ENCODE measurements at places on chromosomes 5 and 9. TPM values are rescaled to one million over a fixed set of nuclear protein-coding genes. Genes with fewer than 3 reads are reported as not detected.

- H3K27me3 ChIP-seq, result peaks cover 19% of the 10 kb centered on the region
- H3K4me3 ChIP-seq, result no peak overlapping the region
- peaks cover 14% of the 10 kb centered on the region for H3K4me1 ChIP-seq
These were observed 30.9 kb downstream of the KCTD16 start for GRCh38 chr5:144201588-144201987.

Gene EPB41L4A
- total RNA-seq, result 13.4 TPM

GRCh38 chr9:27468000-27468399 is 56.1 kb upstream of the IFNK start:
- H3K4me1 ChIP-seq, result no peaks in the 10 kb centered on the region
- H3K36me3 ChIP-seq, result no peaks in the 10 kb centered on the region
- no peaks in the 10 kb centered on the region for H3K27me3 ChIP-seq
- no peak overlapping the region for H3K4me3 ChIP-seq
- no peak overlapping the region for H3K27ac ChIP-seq

Gene HACD4
- total RNA-seq, result 2.4 TPM

- peak overlapping the region; percentile 86 for H3K4me3 ChIP-seq
- H3K36me3 ChIP-seq, result no peaks in the 10 kb centered on the region
- no peak for DNase-seq
- peaks cover 17% of the 10 kb centered on the region for H3K4me1 ChIP-seq
These were observed 3.3 kb downstream of the LTC4S start for GRCh38 chr5:179796877-179797608.

DNA sequence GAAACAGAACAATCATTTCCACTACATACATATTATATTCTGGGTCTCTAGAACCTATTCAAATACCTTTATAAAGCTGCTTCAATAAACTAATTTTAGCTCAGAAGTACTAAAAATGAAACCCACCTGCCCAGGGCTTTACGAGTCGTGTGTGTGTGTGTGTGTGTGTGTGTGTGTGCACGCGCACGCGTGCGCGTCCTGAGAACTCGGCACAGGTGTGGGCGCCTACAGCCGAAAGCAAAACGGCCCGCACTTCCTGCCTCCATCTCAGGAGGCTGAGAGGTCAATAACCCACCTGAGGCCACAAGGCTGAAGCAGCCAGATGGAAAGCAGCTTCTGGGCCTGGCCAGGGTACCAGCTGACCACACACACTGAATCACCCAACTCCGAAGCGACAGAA is 3.0 kb downstream of the CLPTM1L start:
- H3K27ac ChIP-seq, result no peak overlapping the region
- H3K27me3 ChIP-seq, result no peaks in the 10 kb centered on the region
- peaks cover 45% of the 10 kb centered on the region for H3K36me3 ChIP-seq
- no peak overlapping the region for H3K4me3 ChIP-seq
- H3K4me1 ChIP-seq, result peaks cover 18% of the 10 kb centered on the region

Gene KIF12
- not detected for total RNA-seq

DNA sequence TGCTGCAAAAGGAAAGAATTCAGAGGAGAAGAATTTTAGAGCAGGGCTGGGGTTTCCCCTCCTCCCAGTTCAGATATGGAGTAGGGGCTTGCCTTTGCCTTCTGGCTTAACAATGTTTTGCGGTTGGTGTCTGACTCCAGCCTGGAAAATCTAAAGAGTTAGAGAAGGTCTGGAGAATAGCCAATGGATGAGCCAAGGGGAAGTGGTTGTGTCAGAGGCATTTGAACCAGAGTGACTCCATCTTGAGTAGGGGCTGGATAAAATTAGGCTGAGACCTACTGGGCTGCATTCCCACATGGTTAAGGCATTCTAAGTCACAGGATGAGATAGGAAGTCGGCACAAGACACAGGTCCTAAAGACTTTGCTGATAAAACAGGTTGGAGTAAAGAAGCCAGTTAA is 133.7 kb downstream of the DIRAS2 start:
- H3K4me3 ChIP-seq, result no peak overlapping the region
- H3K27me3 ChIP-seq, result no peaks in the 10 kb centered on the region
- no peaks in the 10 kb centered on the region for H3K36me3 ChIP-seq
- H3K27ac ChIP-seq, result no peak overlapping the region
- peaks cover 18% of the 10 kb centered on the region for H3K4me1 ChIP-seq

DNA sequence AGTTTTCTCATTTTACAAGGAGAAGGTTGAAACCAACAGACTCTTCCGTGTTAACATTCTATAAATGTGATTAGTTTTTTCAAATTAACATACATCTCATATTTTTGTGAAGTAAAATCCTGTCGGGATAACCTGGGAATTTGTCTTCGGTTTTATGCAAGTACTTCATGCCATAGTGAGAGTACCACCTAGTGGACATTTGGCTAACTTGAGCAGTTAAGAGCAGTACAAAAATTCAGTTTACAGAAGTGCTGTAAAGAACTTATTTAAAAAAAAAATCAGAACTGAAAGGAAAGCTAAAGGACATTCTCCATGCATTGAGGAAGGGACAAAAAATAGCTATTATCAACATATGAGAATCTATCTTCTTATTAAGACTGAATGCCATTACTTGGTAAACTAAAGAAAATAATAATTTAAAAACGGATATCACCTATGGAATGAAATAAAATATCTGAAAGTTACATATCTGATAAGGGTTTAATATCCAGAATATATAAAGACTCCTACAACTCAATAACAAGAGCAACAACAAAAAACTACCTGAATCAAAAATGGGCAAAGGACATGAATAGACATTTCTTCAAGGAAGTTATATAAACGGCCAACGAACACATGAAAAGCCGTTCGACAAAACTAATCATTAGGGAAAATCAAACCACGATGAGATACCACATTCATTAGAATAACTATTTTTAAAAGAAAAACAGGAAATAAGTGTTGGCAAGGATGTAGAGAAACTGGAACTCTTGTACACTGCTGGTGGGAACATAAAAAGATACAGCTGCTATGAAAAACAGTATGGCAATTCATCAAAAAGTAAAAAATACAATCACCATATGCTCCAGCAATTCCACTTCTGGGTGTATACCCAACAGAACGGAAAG is 117.0 kb upstream of the GNA14 start:
- no peaks in the 10 kb centered on the region for H3K4me1 ChIP-seq
- H3K36me3 ChIP-seq, result no peaks in the 10 kb centered on the region
- H3K27ac ChIP-seq, result no peak overlapping the region
- no peak for DNase-seq
- H3K27me3 ChIP-seq, result no peaks in the 10 kb centered on the region
- H3K4me3 ChIP-seq, result no peak overlapping the region

- H3K27me3 ChIP-seq, result no peaks in the 10 kb centered on the region
- H3K36me3 ChIP-seq, result peaks cover 5% of the 10 kb centered on the region
- peak overlapping the region; percentile 38 for H3K27ac ChIP-seq
- H3K4me1 ChIP-seq, result peaks cover 32% of the 10 kb centered on the region
- DNase-seq, result peak; percentile 59
These were observed 47.2 kb downstream of the GPBP1 start for GRCh38 chr5:57221049-57221568.

- no peaks in the 10 kb centered on the region for H3K4me1 ChIP-seq
- no peak overlapping the region for H3K27ac ChIP-seq
- DNase-seq, result no peak
- peaks cover 89% of the 10 kb centered on the region for H3K27me3 ChIP-seq
- no peak overlapping the region for H3K4me3 ChIP-seq
These were observed 97.3 kb downstream of the CFAP90 start for GRCh38 chr5:7753596-7753995.

Gene APBA1
- total RNA-seq, result 0.44 TPM

DNA sequence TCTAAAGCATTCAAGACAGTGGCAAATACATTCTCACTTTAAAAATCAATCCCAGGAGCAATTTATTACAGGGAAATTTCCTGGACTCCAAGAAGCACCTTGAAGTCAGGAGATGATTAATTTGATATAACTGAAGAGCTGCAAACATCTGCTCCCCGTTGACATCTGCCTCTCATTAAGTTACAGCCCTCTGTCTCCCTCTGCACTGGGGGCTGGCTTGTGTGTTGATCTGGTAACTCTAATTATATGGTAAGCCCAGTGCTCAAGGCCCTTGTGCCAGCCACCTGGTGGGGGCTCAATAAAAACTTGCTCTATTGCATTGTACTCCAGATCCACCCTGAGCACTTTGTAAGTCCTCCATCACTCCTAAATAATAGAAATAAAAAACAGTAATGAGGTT is 131.1 kb upstream of the ZNF462 start:
- no peak overlapping the region for H3K27ac ChIP-seq
- no peak for DNase-seq
- H3K4me1 ChIP-seq, result no peaks in the 10 kb centered on the region
- no peaks in the 10 kb centered on the region for H3K36me3 ChIP-seq

Gene TEX48
- not detected for total RNA-seq

All from PC-9 (cell line).